ENCODE measurements at places on chromosomes 5 and 9.

- no peak for DNase-seq
Observed at GRCh38 chr5:180589771-180590542, 1.3 kb downstream of the SCGB3A1 start.

DNA sequence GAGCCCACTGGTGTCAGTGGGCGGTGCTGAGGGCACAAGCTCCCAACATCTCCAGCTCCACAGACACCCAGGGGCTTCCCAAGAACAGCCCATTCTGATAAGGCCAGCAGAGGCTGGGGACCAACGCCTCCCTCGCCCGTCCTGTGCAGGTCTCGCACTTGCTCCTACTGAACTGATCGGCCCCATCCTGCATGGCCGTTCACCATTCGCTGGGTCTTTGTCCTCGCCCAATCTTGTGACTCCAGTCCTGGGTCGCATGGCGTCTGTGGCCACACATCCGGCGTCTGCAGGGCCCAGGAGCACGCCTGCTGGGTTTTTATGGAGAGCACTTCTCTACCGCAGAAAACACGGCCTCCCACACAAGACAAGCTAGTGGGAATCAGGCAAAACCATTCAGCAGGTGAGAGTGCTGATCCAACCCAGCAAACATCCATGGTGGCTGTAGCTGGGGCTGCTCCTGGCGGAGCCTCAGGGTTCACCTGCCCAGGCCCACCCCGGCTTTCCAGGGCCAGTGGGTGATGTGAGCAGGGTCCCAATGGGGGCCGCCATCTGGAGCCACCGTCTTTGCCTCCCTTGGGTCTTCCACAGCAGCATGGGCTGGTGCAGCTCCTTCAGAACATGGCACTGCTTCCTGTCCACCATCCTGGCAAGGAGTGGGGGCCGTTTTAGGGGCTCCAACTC, 7.4 kb downstream of the LRRC14B start:
- no peak for DNase-seq

- DNase-seq, result no peak
Observed at GRCh38 chr5:134533115-134533815, 7.8 kb downstream of the JADE2 start.

DNA sequence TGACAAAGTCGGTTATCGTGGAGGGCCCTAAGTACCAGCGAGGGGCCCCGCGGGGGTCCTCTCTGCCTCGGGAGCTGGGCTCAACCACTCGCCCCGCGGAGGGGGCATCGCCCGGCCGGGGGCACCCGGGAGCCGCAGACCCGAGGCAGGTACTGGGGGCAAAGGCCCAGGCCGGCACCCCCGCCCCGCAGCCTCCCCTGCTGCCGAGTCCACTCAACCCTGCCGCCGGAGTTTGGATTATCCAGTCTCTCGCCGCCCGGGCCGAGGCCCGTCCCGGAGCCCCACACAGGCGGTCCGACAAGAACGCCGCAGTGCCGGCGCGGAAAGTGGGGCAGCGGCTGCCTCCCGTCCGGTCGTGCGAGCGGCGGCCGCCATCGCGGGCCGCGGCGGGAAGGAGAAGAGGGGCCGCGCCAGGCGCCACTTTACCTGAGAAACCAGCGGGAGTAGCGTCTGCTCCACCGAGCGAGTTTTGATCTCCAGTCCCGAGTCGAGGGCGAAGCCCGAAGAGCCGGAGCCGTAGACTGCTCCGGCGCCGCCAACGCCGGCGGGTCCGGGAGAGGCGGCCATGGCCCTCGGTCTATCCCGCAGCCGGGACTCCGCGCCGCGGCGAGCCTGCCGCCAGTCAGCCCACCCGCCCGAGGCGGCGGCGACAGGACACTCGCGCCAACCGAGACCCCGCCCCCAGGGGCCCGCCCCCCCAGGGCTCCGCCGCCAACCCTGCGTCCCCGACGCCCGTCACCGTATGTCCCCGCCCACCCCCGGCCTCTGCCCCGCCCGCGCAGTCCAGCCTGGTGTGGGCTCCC, at the start of gene CTNNAL1:
Gene CTNNAL1 (minus strand): TSS at position 624 of the 803 bp plus-strand sequence. CDS start 57 bp downstream, at position 567.
- peak; percentile 29 for DNase-seq

DNA sequence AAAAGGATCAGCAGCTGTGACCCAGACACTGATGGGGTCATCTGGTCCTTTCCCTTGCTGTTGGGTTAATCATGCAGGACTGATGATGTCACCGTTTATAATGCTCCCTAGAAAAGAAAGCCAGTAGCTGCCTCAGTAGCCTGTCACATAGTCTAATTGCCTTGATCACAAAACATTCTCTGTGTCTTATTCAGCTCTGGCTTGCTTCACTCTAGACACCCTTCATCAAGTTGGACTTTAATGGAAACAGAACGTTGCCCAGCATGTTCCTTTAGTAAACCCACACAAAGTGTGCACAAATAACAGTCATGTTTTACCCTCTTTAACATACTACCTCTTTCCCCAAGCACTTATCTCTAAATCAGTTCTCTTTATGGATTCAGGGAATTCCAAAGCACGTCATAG, 170.8 kb downstream of the SGCD start:
- DNase-seq, result no peak

GRCh38 chr9:137168904-137169856, 671 bp downstream of the LRRC26 start:
- DNase-seq, result no peak

DNA sequence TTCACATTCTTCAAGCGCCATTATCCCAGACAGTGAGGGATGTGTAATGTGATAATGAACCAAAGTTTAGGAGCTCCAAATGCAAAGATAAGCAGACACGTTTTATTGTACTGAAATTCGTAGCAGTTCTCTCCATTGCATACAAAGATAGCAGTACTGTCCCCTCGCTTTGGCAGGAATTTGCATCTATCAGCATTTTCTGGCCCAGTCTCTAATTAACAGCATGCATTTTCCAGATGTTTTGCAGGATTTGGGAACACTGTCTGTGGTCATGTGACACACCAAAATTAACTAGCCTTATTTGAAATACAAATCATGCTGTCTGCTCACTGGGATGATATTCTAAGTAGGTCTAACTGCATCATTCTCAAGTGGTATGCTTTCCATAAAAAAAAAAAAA, 235.9 kb upstream of the TRPM3 start:
- no peak for DNase-seq

DNA sequence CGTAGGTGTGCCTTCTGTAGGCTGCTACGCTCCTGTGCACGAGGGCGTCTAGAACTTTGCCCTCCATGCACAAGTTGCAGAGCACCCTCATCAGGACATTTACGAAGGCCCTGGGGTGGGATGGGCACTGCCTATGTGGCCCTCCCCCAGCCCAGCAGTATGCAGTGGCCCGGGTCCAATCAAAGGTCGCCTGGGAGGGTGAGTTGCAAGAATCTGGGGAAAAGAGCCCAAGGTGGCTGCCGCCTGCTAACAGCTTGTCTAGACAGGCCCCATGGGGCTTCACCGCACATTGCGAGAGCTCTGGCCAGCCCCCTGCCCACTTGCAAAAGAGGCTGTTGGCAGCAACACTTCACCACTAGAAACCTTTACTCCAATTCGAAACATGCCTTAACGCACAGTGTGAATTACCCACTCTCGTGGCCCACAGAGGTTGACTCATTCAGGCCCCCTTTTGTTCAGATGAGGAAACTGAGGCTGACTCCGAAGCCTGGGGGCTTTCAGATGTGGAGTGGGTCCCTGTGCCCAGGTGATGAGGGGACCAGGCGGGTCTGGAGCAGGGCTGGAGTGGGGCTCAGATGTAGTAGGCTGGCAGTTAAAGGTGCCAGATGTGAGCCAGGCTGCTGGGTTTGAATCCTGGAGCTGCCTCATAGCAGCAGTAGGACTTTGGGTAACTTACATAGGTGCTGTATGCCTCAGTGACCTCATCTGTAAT, 31.8 kb upstream of the IL17B start:
- no peak for DNase-seq

DNA sequence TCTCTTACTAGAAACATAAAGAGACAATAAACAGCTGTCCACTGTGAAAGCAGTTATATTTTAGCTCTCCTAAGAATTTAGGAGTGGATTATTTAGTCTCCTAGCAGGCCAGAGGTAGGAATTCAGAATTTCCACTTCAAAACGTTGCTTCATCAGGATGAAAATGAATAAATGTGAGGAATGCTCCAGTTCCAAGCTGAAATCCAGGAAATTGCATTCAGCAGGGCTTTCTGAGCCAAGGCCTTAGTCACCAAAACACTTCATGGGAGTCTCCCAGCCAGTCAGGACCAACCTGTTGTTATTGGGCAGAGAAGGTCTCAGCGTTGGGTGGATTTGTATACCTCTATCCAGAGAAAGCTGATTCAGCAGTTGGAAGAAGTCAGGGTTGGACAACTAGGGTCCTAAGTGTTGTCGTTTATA, 1040.3 kb downstream of the TLE1 start:
- DNase-seq, result no peak

DNA sequence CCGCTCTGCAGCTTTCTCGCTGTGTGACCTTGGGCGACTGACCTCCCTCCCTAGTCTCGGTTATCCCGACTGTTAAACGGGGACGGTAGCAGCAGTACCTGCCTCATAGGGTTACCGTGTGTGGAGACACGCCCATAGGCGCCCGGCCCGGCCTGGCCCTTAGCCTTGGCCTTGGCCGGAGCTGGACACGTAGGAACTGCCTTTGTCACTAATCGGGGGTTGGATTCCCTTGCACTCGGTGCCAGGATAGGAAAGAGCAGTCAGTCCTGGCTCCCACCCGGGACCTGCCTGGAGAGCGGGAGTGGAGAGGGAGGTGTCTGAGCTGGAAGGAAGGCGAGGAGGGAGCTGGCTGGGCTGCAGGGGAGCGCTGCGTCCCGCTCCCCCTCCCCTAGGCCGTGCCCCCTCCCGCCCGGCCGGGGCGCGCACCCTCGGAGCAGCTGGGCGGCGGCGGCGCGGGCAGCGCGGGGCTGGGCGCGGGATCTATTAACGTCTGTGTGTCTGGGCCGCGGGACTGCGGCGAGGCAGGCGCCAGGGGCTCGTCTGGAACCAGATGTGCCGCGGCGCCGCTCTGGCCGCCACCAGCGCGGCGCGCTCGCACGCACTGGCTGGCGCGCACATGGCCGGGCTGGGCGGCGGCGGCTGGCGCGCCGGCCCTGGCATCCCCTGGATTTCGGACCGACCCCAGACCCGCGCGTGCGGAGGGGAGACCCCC, 31.7 kb downstream of the PRRX2 start:
- no peak for DNase-seq

DNA sequence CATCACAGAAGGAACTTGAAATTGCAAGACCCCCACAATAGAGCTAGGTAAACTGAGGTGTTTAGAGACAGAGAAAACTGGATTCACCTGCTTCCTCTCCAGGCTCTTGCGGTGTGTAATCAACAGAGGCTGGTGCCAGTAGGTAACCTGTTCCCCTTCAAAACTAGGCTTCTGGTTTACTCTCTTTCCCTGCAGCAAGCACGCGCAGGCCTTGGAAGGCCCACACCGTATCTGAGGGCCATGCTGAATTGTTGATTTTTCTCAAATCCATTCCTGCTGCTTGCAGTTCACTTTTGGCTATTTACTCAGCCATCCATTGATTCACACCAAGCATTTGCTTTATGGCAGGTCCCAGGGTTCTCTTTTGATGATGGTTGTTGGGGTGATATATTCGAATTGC, 667 bp upstream of the FRRS1L start:
- DNase-seq, result no peak

All from NCI-H187 treated with DMSO at 0.1 percent for 48 hours (cell line).